Calu3 (cell line): ENCODE measurements at places on chromosomes 12 and 14. TPM values are rescaled to one million over a fixed set of nuclear protein-coding genes. Genes with fewer than 3 reads are reported as not detected.

GRCh38 chr14:21096978-21097635 is 1.3 kb downstream of the ZNF219 start:
- no peak for DNase-seq
- peaks cover 23% of the 10 kb centered on the region for H3K4me1 ChIP-seq
- no peak overlapping the region for H3K27ac ChIP-seq
- peaks cover 34% of the 10 kb centered on the region for H3K36me3 ChIP-seq
- no peaks in the 10 kb centered on the region for H3K27me3 ChIP-seq

GRCh38 chr14:64363265-64363846 is 24.8 kb upstream of the MTHFD1 start:
- no peak overlapping the region for H3K4me3 ChIP-seq
- no peak overlapping the region for H3K27ac ChIP-seq
- H3K4me1 ChIP-seq, result no peaks in the 10 kb centered on the region
- no peak for DNase-seq
- H3K27me3 ChIP-seq, result no peaks in the 10 kb centered on the region

DNA sequence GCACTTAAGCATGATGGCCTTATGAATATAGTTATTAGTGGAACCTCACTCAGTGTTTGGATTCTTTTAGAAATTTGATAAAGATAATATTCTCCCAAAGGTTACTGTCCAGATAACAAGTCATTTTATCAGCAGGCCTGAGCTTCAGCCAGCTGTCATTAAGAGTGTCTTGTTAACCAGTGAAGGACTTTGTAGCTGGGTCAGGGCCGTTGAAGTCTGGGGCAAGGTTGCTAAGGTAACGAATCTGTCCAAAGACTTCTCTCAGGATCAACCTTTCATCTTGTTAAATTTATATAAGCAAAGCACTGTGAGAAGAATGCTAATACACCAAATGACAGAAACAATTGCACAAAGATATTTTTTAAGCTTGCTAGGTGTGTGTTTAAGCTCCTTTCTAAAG is 271.3 kb upstream of the TMPO start:
- H3K27ac ChIP-seq, result no peak overlapping the region
- H3K27me3 ChIP-seq, result no peaks in the 10 kb centered on the region
- no peak for DNase-seq
- H3K36me3 ChIP-seq, result no peaks in the 10 kb centered on the region

DNA sequence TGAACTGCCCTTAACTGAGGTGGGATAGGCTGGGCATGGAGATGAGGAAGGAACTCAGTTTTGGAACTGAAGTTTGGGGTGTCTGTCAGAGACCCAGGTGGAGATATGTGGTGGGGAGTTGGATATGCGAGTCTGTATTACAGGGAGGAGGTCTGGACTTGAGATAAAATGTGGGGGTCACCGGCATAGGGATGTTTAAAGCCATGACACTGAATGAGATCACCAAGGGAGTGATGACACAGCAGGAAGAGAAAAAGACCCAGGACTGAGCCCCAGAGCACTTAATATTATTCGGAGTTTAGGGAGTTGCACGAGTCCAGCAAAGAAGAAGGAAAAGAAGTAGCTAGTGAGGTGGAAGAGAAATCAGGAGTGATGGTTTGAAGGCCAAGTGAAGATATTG is 4.0 kb upstream of the OASL start:
- peaks cover 10% of the 10 kb centered on the region for H3K36me3 ChIP-seq
- DNase-seq, result no peak
- H3K4me1 ChIP-seq, result no peaks in the 10 kb centered on the region
- no peak overlapping the region for H3K4me3 ChIP-seq

DNA sequence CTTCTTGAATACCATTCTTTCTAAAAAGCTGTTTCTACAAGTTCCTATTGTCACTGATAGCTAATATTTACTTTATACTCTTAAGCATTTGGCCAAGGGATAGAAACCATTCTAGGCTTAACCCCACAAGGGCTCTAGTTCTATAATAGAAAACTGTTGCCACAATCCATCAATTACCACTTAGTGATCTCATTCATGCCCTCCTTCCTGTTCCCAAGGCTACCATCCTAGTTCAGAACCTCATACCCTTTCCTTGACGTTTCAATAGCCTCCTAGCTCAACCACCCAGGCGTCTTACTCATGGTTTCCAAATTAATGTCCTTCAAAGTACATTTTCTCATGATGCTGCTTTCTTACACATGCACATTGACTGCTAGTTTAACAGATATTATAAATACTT is 493.5 kb downstream of the NAV3 start:
- no peak for DNase-seq
- no peaks in the 10 kb centered on the region for H3K27me3 ChIP-seq
- H3K4me1 ChIP-seq, result no peaks in the 10 kb centered on the region
- no peak overlapping the region for H3K4me3 ChIP-seq
- H3K36me3 ChIP-seq, result no peaks in the 10 kb centered on the region

GRCh38 chr12:120649442-120650232 is 9.2 kb downstream of the CABP1 start:
- H3K27ac ChIP-seq, result no peak overlapping the region
- no peaks in the 10 kb centered on the region for H3K36me3 ChIP-seq
- H3K4me1 ChIP-seq, result peaks cover 17% of the 10 kb centered on the region

- peaks cover 66% of the 10 kb centered on the region for H3K27me3 ChIP-seq
- no peak overlapping the region for H3K4me3 ChIP-seq
- no peak overlapping the region for H3K27ac ChIP-seq
- no peaks in the 10 kb centered on the region for H3K4me1 ChIP-seq
- no peak for DNase-seq
Observed at GRCh38 chr14:89616852-89617341, 199.9 kb upstream of the FOXN3 start.

- DNase-seq, result no peak
- no peak overlapping the region for H3K4me3 ChIP-seq
- H3K36me3 ChIP-seq, result no peaks in the 10 kb centered on the region
- H3K4me1 ChIP-seq, result peaks cover 14% of the 10 kb centered on the region
- no peak overlapping the region for H3K27ac ChIP-seq
- H3K27me3 ChIP-seq, result peaks cover 9% of the 10 kb centered on the region
Observed at GRCh38 chr14:93989939-93990338, 7.2 kb upstream of the CCDC197 start.

GRCh38 chr12:27305673-27306456 is 26.8 kb upstream of the BMAL2 start:
- no peaks in the 10 kb centered on the region for H3K27me3 ChIP-seq
- H3K4me3 ChIP-seq, result no peak overlapping the region
- peaks cover 9% of the 10 kb centered on the region for H3K4me1 ChIP-seq
- H3K27ac ChIP-seq, result no peak overlapping the region
- H3K36me3 ChIP-seq, result no peaks in the 10 kb centered on the region

- no peaks in the 10 kb centered on the region for H3K36me3 ChIP-seq
- no peak overlapping the region for H3K4me3 ChIP-seq
- H3K27me3 ChIP-seq, result no peaks in the 10 kb centered on the region
- H3K4me1 ChIP-seq, result peaks cover 8% of the 10 kb centered on the region
Observed at GRCh38 chr14:103031566-103031911, 25.8 kb downstream of the CDC42BPB start.

DNA sequence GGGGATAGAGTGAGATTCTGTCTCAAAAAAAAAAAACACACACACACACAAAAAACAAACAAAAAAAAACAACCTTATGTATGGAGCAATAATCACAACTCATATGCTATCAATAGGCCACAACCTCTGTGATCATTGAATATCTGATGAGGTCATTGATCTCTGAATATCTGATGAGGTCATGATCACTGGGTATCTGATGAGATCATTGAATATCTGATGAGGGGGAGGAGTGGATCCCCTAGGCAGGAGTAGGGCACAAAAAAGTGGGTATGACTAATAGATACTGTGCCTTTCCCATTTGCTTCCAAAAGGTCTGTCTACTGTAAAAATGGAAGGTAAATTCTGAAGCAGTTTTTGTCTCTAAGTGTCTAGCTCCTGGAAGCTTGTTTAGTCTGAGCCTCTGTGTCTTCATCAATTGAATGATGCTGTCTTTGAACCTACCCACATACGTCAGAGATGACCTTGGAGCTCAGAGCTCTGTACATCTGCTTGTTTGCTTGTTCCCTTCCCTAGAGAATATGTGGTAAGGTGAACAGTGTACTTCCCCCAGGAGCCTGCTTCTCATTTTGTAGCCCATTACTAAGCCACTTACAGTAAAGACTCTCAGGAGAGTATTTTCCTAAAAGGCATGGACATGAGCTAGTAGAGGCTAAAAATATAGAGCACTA is 13.6 kb downstream of the PAH start:
- H3K27ac ChIP-seq, result no peak overlapping the region
- H3K36me3 ChIP-seq, result no peaks in the 10 kb centered on the region
- H3K4me1 ChIP-seq, result no peaks in the 10 kb centered on the region
- H3K27me3 ChIP-seq, result no peaks in the 10 kb centered on the region
- no peak overlapping the region for H3K4me3 ChIP-seq

- no peak for DNase-seq
- no peak overlapping the region for H3K4me3 ChIP-seq
- H3K27me3 ChIP-seq, result no peaks in the 10 kb centered on the region
- H3K4me1 ChIP-seq, result peaks cover 7% of the 10 kb centered on the region
Observed at GRCh38 chr14:66539034-66539433, 31.1 kb downstream of the GPHN start.

- H3K4me3 ChIP-seq, result no peak overlapping the region
- peaks cover 75% of the 10 kb centered on the region for H3K27me3 ChIP-seq
- no peaks in the 10 kb centered on the region for H3K36me3 ChIP-seq
- no peak overlapping the region for H3K27ac ChIP-seq
Observed at GRCh38 chr14:92890830-92891588, 31.9 kb upstream of the CHGA start.

DNA sequence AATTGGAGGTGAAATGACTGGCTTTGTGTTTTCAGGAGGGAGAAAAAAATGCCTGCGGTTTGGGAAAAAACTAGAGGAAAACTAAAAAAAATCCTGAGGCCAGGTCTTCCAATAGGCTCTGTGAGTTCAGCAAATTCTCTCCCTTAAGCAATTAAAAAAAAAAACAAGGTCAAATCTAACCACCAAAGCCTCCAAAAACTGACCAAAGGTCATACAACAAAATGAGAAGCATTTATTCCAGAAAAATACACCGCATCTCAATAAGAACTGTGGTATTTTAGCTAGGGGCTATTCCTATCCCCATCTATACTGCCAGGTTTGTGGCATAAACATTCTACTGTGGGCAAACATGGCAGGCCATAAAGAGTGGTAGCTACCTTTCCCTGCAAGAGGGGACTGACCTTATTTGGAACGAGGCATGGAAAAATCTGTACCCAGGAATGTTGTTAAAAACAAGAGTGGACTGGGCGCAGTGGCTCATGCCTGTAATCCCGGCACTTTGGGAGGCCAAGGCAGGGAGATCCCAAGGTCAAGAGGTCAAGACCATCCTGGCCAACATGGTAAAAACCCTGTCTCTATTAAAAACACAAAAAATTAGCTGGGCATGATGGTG is 60.0 kb downstream of the LRP6 start:
- DNase-seq, result no peak
- H3K27ac ChIP-seq, result no peak overlapping the region
- H3K4me1 ChIP-seq, result peaks cover 48% of the 10 kb centered on the region
- H3K27me3 ChIP-seq, result no peaks in the 10 kb centered on the region
- no peak overlapping the region for H3K4me3 ChIP-seq
- no peaks in the 10 kb centered on the region for H3K36me3 ChIP-seq

- no peaks in the 10 kb centered on the region for H3K27me3 ChIP-seq
- no peak for DNase-seq
- H3K4me3 ChIP-seq, result no peak overlapping the region
- H3K36me3 ChIP-seq, result peaks cover 7% of the 10 kb centered on the region
- peaks cover 24% of the 10 kb centered on the region for H3K4me1 ChIP-seq
Observed at GRCh38 chr12:93782853-93783252, 105.7 kb downstream of the CRADD start.

DNA sequence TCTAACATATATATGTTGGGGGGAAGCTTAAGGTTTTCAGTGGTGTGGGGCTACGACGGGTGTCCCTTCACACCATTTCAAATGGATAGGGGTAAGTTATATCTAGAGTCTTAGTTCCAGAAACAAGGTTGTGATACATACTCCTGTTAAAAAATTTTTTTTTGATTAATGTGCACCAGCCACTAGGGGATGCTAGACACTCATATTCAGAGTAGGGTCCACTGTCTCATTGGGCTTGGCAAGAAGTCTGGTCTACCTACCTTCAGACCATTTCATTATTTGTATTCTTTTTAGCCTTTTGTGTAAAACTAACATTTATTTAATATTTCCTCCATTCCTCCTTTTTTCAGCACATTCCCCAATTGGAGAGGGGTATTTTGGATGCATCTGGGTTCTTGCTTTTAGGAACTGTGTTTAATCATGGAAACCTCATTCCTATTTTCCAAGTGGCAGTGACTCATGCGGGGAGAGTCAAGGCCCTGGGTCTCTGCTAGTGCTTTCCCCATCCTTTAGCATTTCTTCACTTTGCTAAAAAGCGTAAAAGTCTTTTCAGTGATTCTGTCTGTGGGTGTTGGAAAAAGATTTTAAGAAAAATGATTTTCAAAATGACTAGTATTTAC is 33.4 kb downstream of the ANO4 start:
- no peak overlapping the region for H3K4me3 ChIP-seq
- no peaks in the 10 kb centered on the region for H3K36me3 ChIP-seq
- peak; percentile 51 for DNase-seq
- H3K4me1 ChIP-seq, result peaks cover 12% of the 10 kb centered on the region
- no peak overlapping the region for H3K27ac ChIP-seq

DNA sequence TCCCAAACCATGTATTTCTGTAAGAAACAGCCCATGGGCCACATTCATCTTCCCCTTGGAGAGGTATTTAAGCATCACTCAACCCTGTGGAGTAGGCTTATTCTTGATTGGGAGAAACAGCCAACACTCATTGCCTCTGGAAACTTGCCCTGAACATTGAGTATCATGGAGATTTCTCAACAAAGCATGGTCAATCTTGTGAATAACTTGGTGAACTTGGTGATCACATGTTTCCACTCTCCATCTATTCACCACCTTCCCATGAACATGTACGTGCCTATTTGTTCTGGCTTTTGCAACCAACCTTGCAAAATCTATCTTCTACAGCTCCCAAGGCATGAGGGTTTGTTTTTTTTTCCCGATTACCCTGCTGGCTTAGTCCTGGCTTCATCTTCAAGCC is 163.2 kb downstream of the PAH start:
- H3K4me1 ChIP-seq, result no peaks in the 10 kb centered on the region
- DNase-seq, result no peak
- H3K36me3 ChIP-seq, result no peaks in the 10 kb centered on the region
- H3K4me3 ChIP-seq, result no peak overlapping the region

DNA sequence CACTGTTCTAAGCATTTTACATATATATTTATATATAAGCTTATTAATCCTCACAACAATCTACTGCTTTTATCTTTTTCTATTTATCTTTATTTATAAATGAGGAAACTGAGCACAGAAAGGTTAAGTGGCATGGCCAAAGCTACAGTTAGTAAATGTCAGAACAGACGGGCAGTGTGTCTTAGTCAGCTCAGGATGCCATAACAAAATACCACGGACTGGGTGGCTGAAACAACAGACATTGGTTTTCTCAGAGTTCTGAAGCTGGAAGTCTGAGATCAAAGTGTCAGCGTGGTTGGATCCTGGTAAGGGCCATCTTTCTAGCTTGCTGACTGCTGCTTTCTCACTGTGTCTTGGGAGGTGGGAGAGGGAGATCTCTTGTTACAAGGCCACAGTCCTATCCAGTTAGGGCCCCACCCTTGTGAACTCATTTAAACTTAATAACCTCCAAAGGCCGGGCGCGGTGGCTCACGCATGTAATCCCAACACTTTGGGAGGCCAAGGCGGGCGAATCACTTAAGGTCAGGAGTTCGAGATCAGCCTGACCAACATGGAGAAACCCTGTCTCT is 19.8 kb downstream of the RPGRIP1 start:
- H3K27me3 ChIP-seq, result no peaks in the 10 kb centered on the region
- H3K4me3 ChIP-seq, result no peak overlapping the region
- no peak overlapping the region for H3K27ac ChIP-seq
- H3K4me1 ChIP-seq, result no peaks in the 10 kb centered on the region

KRT72 gene
- not detected in 2 replicates for total RNA-seq

WNT5B gene
- total RNA-seq, result 0.24 TPM in 1 of 2 replicates, not detected in the other

OR6C1 gene
- total RNA-seq, result not detected in 2 replicates

C12orf54 gene
- total RNA-seq, result not detected in 2 replicates

CRIP1 gene
- total RNA-seq, result 7.1 and 13.2 TPM in 2 replicates

TCL1B gene
- not detected in 2 replicates for total RNA-seq

LRRC9 gene
- total RNA-seq, result not detected in 2 replicates

CLEC4C gene
- not detected in 2 replicates for total RNA-seq

KLRG1 gene
- total RNA-seq, result 0.38 and 0.66 TPM in 2 replicates
